ENCODE measurements at places on chromosomes 6 and 20.
A peak's percentile ranks its signal among the peaks of the same experiment; 100 is the strongest.

DNA sequence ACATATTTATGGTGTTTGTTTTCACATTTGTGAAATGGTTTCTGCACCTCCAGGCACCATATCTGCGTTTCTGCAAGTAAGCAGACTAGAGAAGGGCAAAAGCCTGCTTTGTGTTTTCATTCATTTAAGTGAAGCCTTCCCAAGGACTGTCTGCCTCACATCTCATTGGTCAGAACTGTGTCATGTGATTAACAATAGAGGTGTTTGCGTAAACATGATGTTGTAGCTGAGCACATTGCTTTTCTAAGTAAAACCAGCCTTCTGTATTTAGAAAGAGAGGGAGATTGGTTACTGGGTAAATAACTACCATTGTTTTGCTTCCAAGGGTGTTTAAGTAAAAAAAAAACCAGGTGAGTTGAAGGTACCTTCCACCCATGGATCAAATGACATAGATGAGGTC, 39.7 kb downstream of the SH3BGRL2 start:
- no peak for DNase-seq

DNA sequence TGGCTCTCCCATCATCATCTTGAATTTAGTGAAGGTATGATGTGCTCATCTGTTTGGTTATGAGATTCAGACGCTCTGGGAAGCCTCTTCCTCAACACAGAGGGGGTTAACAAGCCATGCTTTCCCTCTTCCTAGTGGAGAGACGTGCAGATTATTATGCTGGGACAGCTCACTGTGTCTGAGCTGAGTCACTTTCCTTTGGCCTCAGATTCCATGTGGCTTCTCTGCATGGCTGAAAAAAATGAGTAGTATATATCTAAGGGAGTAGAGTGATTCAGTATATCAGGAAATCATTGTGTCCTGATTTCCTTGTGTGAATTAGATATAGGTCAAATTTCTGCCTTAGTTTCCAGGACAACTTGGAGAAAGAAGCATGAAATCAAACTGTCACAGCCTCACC, 52.6 kb downstream of the FIG4 start:
- DNase-seq, result no peak

GRCh38 chr6:38086346-38086745, 266.8 kb downstream of the ZFAND3 start:
- no peak for DNase-seq

DNA sequence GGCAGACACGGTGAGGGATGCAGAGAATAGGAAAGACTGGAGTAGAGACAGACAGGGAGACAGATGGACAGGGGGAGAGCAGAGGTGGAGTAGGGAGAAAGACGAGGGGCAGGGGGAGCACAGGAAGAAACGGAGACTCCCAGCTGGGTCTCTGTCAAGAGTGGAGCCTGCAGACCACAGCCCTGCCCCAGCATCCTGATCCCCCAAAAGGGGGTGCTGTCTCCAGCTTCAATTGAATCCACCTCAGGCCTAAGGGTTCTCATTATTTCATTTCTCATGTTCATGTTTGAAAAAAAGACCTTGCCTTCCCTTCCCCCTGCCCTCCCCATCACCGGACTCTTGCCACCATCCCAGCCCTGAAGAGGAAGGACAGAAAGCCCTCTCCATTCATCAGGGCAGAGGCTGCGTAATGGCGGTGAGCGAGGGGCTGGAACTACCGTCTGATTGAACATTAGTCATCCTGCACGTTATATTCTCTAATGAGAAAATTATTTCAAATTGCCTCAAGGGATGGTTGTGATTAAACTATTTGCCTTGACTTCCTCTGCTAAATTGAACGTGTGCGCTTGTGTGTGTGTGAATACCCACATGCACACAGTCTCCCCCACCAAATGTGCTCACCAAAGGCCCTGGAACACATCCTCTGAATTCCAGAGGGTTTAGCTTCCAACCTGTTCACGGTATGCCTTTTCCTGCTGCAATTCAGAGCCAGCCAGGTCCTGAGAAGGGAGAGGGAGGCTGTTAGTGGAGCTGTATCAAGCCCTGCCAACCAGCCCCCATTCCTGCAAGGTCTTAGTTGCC, 98.3 kb downstream of the CDC5L start:
- no peak for DNase-seq

DNA sequence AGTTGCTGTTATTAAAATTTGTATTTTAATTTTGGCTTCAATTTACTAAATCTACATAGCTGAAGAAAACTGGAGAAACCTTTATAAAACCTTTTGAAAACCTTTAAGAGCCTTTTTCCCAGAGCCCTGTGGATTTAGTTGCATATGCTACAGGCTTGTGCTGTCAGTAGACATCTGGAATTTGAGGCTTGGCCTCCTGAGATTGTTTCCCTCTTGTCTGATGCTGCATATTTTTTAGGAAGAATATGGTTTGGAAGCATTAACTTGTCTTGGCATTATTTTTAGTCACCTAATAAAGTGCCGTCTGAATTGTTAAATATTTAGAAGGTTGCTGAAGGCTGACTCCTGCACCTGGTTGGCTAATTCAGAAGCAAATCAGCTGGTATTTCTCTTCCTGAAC, 369.4 kb downstream of the UTRN start:
- no peak for DNase-seq

DNA sequence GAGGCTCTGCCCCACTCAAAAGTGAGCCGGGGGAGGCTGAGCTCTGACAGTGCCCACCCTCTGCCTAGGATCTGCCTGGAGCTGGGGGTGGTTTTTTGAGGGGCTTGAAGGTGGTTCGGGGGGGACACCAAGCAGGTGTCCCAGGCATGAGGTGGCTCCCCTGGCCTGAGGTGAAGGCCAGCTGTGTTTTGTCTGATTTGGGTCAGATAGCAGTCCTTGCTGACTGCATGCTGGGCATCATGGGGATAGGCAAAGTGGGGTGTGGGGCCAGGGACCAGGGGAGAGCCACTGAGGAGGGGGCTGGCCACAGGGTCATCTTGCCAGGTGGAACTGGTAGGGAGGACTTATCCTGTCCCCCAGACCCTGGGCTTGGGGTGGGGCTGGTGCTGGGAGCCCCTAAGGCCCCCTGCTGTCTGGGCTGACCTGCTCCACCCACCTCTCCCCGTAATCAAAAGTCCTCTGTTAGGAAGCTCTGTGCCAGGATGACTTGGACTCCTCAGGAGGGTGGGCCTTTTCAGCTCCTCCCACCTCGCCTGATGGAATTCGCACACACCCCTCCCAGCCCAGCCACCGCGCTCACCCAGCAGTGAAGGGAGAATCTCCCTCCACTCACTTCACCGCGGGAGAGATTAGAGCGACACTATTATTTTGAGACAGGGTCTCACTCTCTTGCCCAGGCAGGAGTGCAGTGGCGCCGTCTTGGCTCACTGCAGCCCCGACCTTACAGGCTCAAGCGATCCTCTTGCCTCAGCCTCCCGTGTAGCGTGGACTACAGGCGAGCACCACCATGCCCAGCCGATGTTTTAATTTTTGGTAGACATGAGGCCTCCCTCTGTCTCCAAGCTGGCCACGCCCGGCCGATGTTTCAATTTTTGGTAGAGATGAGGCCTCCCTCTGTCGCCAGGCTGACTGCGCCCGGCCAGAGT, 1.5 kb upstream of the COL9A3 start:
- no peak for DNase-seq

- DNase-seq, result peak; percentile 57
These were observed 952 bp upstream of the BRPF3 start for GRCh38 chr6:36195471-36196112.

Data from DMS79 treated with DMSO at 0.1 percent for 48 hours (cell line).